Neural crest cell (in vitro differentiated cells): ENCODE measurements at places on chromosomes 12 and 14. TPM values are rescaled to one million over a fixed set of nuclear protein-coding genes. Genes with fewer than 3 reads are reported as not detected.

The TAS2R50 gene
- 1.0 and 1.3 TPM in 2 replicates for total RNA-seq

DNA sequence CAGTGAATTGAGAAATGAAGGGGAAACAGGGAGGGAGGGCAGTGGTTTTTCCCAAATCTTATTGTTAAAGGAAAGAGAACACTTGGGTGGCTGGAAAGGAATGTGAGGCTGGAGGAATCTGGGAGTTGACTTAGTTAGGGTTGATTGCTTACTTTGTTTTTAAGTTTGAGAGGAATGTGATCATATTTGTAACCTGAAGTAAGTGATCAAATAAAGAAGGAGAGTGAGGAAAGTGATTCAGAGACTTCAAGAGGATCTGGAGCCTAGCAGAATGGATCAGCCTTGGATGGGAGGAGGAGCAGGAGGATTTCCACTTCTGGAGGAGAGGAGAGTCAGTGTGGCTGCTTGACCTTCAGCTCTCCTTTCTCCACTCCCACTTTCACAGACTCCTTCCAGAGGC, 6.0 kb upstream of the LRP6 start:
- H3K4me1 ChIP-seq = peaks cover 22% of the 10 kb centered on the region
- peak overlapping the region; percentile 7 for H3K4me3 ChIP-seq

The SLC25A47 gene
- not detected in 2 replicates for total RNA-seq

GRCh38 chr12:32034045-32034444, 72.6 kb upstream of the BICD1 start:
- peaks cover under 1% of the 10 kb centered on the region for H3K4me1 ChIP-seq
- DNase-seq = no peak
- H3K36me3 ChIP-seq = no peaks in the 10 kb centered on the region
- no peak overlapping the region for H3K4me3 ChIP-seq

The ARHGDIB gene
- total RNA-seq = 1.2 and 1.5 TPM in 2 replicates

The OR4E2 gene
- not detected in 2 replicates for total RNA-seq

The GPR132 gene
- not detected in 2 replicates for total RNA-seq

GRCh38 chr12:114384739-114385138, 21.2 kb downstream of the TBX5 start:
- H3K27ac ChIP-seq = no peak overlapping the region
- peaks cover 84% of the 10 kb centered on the region for H3K27me3 ChIP-seq
- H3K4me1 ChIP-seq = no peaks in the 10 kb centered on the region
- H3K36me3 ChIP-seq = no peaks in the 10 kb centered on the region
- H3K4me3 ChIP-seq = no peak overlapping the region
- DNase-seq = no peak

DNA sequence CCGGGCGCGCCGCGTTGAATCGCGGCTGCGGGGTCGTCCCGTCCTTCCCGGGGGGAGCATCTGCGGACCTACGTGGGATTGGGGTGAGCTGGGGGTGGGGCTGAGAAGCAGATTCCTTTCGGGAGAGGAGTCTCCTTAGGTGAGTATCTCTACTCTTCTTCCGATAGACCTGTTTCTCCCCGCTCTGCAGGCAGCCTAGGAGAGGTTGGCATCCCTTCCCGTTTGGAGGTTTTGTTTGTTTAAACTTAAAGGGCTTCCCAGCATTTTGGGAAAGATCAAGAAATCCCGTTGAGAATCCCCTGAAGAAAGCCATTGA, 411 bp downstream of the TTLL5 start:
- H3K36me3 ChIP-seq = no peaks in the 10 kb centered on the region
- DNase-seq = no peak
- peak overlapping the region; percentile 96 for H3K27ac ChIP-seq
- H3K4me1 ChIP-seq = peaks cover 50% of the 10 kb centered on the region
- no peaks in the 10 kb centered on the region for H3K27me3 ChIP-seq
- peak overlapping the region; percentile 100 for H3K4me3 ChIP-seq

The C12orf75 gene
- total RNA-seq = 34.6 and 40.4 TPM in 2 replicates
